ENCODE measurements at places on chromosomes 6 and 20.

DNA sequence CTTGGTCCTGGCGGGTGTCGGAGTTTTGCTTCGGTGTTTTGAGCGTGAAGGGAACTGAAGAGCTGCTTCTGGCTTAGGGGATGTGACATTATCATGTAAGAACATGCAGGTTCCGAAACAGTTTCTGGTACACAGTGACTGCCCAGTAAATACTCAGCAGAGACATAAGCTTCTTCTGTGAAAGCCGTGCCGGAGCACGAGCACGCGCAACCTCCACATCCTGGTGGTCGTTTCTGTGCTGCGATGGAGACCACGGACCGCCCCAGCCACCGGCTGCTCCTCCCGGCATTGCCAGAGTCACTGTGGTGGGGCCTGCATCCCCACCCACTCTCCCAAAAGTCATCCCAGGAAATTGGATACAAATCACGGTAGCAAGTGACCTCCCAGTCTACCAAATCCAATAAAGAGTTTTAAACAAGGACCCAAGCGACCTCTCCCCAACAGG lies 18.7 kb downstream of the KIF25 start:
- DNase-seq = no peak

GRCh38 chr6:3617192-3617631 lies 134.3 kb downstream of the PXDC1 start:
- DNase-seq = no peak

DNA sequence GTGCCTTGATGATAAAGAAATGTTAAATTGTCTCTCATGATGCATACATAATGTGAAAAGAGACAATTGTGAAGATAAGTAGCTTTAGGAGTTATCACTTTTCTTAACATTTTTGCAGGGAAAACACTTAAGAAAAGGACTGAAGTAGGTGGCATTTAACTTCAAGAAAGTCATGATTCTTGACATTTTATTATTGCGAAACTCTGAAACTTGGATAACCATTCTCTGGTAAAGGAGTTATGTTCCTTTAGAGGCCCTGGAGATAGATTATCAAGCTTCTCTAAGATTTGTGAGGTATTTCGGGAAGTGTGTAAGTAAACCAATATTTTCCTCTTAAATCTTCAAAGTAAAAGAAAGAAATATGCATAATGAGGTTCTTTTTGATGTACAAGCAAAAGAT lies 38.5 kb downstream of the HTR1B start:
- DNase-seq = no peak

- no peak for DNase-seq
Observed at GRCh38 chr6:117110146-117110545, 155.2 kb upstream of the VGLL2 start.

DNA sequence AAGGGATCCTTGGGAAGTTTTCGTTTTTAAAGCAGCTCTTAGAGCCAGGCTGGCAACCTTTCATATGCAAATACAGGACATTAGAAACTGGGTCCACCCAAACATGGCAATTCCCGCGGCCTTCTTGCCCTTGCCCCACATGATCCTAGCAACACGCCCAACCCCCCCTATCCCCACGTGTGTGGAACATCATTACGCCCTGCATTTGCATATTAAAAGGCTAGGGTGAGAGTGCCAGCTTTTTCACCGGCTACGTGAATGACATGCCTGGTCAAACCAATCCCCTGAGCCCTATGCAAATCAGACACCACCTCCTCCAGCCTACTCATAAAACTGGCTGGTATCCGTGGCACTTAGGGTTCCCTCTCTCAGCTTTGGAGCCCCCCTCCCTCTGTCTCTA lies 88.1 kb downstream of the TNFRSF21 start:
- DNase-seq = no peak

DNA sequence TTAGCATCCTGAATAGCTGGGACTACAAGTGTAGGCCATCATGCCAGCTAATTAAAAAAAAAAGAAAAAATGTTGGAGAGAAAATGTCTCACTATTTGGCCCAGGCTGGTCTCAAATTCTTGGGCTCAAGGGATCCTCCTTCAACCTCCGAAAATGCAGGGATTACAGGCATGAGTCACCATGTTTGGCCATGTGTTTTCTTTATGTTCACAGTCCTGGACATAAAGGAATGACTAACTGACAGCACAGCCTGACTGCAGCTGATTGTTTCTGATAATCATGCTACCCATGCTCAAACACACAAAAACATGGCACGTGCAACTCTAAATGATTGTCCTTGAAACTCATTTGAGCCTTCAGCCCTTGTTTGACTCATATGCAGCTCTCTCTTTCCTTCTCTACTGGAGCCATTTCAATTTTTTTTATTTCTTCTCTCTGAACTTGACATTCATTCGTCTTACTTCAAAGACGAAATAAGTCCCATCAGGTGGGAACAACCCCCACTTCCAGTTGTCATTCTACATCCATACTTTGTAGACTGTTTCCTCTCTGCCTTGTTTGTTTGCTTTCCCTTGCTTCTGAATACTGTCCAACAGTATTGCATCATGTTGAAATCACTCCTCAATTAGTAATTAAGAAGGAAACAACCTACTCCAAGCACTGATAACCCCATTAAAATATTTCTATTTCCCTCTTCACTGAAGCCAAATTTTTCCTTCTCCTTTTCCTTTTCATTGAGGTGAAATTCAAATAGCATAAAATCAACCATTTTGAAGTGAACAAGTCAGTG lies 413.0 kb downstream of the BMP2 start:
- no peak for DNase-seq

DNA sequence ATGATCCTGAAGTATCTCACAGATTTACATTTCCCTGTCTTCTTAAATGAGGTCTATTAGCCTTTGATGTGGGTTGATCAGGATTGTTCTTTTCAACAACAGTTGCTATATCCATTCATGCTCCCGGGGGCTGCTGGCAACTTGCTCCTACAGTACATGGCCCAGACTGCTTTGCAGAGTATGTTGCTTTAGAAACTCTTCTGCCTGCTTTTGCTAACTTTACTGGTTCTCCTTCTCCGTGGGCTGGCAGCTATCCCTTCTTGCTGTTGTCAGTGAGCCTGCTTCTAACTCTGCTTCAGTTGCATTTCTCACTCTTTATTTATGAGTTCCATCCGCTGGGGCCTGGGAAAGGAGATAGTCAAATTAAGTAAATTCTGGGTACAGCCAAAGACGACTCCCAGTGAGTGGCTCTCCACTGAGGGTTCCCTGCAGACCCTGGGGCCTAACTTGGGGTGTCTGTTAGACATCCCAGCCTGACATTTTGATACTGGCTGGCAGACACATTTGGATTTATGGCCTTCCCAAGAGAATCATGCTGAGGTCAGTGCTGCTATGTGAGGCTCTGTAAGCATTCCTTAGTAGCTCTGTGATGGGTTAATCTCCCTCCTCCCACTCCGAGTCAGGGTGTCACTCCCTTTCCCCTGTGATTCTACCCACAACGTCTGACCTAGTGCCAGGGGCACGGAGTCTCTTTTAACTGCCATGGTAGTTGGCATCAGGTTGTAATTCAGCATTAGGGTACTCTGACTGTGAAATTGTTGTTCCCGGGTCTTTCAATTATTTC lies 73.6 kb downstream of the SLX4IP start:
- no peak for DNase-seq

- DNase-seq = no peak
Observed at GRCh38 chr6:82589509-82590206, 226.0 kb downstream of the TPBG start.

Data from CD4-positive, alpha-beta T cell treated with Interleukin-2 at 100 ng/mL for 4 hours (primary cell).